COR-L47 (cell line): ENCODE measurements at places on chromosomes 16 and 17.

- no peak for DNase-seq
These were observed 112.5 kb downstream of the MSI2 start for GRCh38 chr17:57368637-57369336.

- DNase-seq: no peak
These were observed 76.8 kb downstream of the CCDC182 start for GRCh38 chr17:57668332-57668731.

GRCh38 chr17:76735586-76736348 lies 1.4 kb downstream of the SRSF2 start:
- no peak for DNase-seq

DNA sequence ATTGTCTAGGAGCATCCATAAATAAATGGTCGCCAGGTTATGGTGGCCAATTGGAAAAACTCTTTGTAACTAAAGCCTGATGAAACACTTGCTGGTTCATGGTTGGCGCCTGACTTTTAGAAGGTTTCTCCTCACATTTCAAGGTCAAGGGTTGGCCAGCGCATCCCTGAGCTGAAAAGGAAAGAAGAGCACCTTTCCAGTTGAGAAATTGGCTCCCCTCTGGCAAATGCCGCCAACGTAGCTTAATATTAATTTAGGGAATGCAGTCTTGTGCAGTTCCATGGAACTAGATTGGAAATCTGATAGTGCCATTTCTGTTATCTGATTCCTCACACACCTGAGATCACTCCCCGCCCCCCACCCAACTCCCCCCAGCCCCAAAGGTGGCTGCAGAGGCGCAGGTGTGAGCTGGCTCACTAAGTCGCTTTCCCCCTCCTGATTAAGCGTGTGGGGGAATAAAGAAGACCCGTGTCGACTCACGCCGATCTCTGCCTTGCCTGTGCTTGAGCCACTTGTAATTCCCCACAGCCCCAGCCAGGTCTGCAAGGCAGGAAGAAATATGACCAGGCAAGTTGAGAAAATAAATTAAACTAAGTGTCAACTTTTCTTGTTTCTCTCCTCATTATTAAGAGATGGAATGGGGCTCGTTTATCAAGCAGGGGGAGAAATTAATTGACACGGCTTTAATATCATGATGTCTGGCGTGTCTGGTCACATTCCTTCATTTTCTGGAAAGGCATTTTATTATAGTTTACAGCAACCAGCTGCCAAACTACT lies 157.7 kb downstream of the CCDC182 start:
- no peak for DNase-seq

DNA sequence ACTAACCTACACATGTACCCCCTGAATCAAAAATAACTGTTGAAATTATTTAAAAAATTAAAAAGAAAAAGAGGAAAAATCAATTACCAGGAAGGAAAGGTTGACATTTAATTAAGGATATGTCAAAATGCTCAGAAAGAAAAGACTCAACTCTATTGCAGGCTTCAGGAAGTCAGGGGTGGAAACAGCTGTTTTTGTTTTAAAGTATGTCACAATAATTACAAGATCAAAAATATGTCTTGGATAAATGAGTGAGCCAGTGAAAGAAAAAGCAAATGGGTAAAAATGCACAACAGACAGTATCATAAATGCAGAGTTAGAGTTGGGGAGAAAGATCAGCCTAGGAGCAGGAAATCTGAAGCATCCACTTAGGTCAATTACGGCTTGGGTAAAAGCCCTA lies 146.0 kb downstream of the CDH11 start:
- DNase-seq: no peak

DNA sequence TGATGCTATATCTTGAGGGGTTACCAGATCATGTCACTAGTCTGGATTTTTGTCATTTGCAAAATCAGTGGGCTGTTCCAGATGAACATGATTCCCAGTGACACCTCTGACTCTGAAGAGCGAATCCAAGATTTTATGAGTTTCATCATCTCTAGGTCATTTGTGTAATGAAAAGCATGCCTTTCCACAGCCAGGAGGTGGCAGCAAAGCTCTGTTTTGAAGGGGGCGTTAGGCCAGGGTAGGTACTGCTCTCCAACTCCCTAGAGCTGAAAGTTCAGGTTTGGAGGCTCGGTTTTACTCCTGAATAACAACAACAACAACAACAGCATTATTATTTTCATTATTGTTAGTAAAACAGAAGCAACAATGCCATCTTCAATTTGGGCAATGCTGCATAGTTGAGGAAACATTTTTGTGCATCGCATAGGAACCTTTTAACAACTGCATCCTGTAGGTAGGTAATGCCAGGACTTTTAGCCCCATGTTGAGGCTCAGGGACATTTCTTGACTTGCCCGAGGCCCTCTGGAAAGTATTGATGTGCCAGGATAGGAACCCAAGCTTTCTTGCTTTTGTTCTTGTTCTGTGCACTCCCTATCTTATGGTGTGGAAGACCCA lies 77.0 kb downstream of the MYH13 start:
- no peak for DNase-seq

DNA sequence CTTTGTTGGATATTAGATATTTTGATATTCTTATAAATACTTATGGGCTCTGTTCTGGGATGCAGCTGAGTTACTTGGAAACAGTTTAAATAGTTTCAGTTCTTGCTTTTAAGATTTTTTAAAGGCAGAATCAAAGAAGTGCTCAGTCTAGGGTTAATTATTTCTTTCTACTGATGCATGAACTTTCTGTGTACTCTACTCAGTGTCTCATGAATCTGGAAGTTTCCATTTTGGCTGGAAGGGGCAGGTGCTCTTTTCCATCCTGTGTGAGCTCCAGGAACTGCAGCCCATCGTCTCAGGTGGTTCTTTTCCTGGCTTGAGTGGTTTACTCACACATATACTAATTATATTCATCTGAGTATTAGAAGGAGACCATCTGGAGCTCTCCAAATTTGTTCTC lies 61.1 kb upstream of the CPHXL start:
- no peak for DNase-seq
